ENCODE measurements at places on chromosomes 6 and 20.

DNA sequence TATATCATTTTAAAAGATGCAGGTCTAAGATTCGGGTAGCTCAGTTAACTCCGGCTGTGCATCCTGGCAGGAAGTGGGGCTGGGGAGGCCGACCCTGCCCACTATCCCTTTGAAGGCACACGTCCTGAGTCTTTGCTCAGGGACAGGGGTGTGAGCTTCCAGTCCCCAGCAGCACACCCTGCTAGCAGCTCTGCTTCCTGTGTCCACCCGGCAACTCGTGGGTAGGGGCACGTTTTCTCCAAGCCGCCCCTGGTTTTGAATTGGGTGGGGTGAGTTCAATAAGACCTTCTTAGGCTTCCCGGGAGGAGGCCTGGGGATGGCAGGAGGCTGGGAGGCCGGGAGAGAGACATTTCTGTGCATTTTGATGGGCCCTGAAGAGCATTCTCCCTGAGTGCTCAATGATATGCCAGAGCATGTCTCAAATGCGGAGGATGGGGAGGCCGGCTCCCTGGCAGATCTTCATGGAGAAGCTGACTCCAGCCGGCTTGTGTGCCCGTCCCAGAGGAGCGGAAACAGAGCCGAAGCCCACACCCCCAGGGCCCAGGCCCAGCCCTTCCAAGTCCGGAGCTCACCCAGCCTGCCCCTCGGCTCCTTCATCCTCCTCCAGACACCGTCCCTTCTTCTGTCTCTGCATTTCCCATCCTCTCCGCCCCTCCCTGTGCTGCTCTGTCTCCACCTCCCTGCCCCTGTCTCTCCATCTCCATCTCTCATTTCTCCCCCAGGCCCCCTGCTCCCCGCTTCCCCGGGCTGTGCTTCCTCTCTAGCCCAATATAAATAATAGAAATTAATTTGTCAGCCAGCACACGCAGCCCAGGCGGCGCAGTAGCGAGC, 36.3 kb upstream of the ZFAND3 start:
- DNase-seq: no peak

- no peak for DNase-seq
These were observed 454.3 kb upstream of the SPTLC3 start for GRCh38 chr20:12554426-12554825.

GRCh38 chr6:70385901-70386300, 27.4 kb upstream of the FAM135A start:
- no peak for DNase-seq

DNA sequence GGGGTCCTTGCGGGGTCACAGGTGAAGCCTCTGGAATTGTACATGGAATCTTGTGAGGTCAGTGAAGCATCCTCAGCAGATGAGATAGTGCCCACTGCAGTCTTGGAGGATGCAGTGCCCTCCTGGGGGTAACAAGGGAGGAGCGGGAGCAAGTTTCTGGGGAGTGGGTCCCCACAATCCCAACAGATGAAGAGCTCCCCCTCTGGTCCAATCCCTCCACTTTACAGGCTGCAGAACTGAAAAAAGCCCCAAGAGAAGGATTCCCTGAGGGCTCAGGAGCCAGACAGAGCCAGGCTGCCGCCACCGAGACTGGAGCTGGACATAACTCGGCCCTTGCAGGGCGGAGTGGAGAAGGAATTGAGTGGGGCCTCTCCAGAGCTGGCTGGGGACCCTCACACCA, 52.4 kb downstream of the TTI1 start:
- DNase-seq: no peak

- no peak for DNase-seq
These were observed 232.8 kb upstream of the QKI start for GRCh38 chr6:163181666-163182180.

DNA sequence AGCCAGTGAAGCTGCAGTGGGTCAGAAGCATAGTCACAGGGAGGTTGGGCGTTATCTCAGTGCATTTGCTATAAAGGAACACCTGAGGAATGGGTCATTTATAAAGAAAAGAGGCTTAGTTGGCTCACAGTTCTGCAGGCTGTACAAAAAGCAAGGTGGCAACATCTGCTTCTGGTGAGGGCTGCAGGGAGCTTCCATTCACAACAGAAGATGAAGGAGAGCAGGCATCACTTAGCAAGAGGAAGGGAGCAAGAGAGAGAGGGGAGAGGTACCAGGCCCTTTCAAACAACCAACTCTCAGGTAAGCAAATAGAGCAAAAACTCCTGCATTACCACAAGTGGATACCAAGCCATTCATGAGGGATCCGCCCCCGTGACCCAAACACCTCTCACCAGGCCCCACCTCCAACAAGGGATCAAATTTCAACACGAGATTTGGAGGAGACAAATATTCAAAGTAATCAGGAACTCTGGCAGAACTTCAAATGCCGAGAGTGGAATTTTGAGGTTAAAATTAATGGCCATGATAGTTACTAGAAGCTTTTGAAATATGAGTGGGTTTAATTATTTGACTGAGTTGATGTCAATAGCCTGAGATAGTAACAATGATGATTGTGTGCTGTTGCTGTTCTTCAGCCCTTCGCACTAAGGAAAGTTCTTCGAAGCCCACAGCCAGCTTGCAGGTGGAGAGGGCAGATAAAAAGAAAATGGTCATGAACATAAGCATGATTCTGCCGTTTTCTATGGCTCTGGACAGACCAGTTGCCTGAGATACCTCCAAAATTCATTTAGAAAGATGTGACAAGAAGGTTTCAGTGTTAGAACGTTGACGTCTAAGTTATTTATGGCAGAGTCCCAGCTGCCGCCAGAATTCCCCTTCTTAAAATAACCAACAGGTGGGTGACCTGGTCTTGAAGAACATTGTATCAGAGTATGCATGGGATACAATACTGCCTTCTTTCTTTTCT, 55.3 kb upstream of the ADTRP start:
- DNase-seq: no peak

DNA sequence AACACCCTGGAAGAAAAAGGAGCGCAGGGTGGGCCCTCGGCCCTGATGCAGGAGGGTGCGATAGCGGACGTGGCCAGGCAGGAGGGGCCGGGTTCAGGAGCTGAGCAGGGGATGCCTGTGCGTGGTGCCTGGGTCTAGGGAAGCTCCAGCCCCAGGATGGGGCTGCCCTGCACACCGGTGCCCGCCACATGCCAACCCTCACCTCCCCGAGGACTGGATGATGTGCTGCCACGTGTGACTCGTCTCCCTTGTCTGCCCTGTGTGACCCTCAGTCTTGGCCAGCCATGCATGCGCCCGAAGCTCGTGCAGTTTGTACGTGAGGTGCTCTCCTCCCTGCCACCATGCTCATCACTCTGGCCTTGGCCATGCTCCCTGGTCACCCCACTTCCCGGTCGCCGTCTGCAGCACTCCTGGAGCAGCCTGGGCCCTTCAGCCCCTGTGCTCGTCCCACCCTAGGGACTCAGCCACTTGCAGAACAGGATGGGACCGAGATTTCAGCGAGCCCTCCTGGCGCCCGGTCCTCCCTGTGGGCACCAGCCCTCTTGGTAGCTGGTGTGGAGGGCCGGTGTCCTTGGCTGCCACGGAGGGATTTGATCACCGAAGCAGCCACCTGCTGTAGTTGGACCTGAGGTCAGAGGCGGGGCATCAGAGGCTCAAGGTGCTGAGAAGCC, 4.3 kb upstream of the COL20A1 start:
- no peak for DNase-seq

DNA sequence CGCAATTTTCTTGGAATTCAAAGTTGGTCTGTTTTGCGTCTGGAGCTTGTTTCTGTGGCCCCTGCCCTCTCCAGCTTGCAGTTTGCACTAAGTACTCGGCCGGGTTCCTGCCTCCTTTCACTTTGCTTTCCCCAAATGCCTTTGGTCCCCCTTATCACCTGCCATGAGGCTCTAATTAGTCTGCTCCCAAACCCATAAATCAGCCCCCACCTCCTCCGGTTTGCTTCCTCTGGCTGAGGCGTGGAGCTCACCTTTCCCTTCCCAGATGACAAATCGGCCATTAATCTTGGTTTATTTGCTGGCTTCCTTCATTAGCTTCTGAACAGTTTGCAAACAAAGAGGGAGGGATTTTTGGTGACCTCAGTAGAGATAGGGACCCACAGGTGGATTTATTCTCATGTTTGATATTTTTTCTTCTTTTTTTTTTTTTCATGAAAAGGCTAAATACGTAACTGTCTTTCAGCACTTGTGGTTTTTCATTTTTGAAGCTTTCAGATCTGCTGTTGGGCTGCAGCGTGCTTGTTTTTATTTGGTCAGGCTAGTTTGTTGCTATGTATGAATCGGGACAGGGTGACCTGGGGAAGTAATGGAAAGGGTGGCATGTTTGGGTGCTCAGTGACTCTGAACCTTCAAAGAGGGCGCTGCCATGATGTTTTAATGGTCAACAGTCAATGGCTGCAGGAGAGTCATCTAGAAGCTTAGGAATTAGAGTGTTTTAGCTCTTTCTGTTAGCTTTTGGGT, 121.7 kb upstream of the JAG1 start:
- DNase-seq: no peak

GRCh38 chr6:14841901-14842421, 403.9 kb upstream of the JARID2 start:
- no peak for DNase-seq

Measured in stimulated activated CD4-positive, alpha-beta T cell treated with anti-CD3 and anti-CD28 coated beads, Interleukin-15, amount 100 ng/mL, for 48 hours (primary cell).